Endothelial cell of umbilical vein (primary cell): ENCODE measurements at places on chromosomes 13 and 19. TPM values are rescaled to one million over a fixed set of nuclear protein-coding genes. Genes with fewer than 3 reads are reported as not detected.

The CGB1 gene
- total RNA-seq: not detected in 2 replicates

DNA sequence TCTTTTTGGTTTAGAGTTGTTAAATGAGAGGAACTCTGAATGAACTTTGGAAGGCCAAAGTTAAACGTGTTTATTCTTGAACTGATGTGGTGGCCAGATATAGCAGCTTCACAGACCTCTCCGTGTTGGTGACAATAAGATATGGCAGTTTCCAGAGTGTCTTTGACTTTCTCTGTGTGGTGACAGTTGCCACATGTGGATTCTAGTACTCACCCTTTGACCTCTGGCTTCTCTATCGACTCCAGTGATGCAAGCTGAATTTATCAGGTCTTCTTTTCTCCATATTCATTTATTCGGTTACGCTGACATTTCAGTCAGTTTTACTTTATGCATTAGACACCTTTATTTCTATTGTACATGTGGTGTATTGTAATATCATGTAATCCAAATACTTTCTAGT is 1469.5 kb downstream of the SLITRK1 start:
- no peak for DNase-seq

DNA sequence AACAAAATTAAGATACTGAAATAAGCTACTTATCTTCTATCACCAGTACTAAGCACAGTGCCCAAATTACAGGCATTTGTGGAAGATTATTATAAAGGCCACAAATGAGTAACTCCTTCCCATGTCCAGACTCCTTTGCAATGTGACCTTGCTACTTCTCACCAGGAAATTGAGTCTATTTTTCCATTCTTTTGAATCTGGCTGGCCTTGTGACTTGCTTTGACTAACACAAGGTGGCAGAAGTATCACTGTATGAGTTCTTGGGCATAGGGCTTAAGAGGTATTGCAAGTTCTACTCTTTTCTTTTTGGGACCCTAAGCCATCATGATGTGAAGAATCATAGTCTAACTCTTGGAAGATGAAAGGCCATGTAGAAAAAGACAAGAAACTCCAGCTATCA is 49.9 kb downstream of the UGGT2 start:
- DNase-seq: peak; percentile 69

The ZNF530 gene
- 4.0 TPM in 2 replicates for total RNA-seq

- peak; percentile 91 for DNase-seq
Measured at GRCh38 chr13:39455521-39456175, 147.3 kb downstream of the LHFPL6 start.
